Activated CD4-positive, alpha-beta T cell treated with anti-CD3 and anti-CD28 coated beads for 1 hour (primary cell): ENCODE measurements at places on chromosomes 13 and 19.

DNA sequence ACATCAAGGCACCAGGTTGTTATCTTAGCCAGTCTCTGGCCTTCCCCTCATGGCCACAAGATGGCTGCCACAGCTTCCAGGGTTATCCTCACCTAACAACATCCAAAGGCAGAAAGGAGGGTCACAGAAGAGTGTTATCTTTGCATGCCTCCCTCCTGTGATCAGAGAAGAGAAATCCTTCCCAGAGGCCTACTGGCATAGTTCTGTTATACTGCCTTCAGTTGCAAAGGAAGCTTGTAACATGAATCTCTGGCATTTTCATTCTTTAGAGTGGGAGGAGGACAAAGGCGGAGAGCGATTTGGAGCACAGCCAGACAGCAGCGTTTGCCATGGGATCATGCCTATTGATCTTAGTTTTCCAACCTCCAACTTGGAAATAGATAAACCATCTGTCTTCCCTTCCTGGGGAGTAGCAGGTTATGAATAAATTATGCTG, 135.7 kb downstream of the DNAJC15 start:
- DNase-seq = no peak

- DNase-seq = no peak
Observed at GRCh38 chr19:38686530-38686888, 39.1 kb downstream of the ACTN4 start.

- no peak for DNase-seq
Observed at GRCh38 chr13:50668691-50669271, 174.7 kb downstream of the DLEU7 start.

- DNase-seq = no peak
Observed at GRCh38 chr19:58252102-58252685, 23.5 kb downstream of the ZNF544 start.

DNA sequence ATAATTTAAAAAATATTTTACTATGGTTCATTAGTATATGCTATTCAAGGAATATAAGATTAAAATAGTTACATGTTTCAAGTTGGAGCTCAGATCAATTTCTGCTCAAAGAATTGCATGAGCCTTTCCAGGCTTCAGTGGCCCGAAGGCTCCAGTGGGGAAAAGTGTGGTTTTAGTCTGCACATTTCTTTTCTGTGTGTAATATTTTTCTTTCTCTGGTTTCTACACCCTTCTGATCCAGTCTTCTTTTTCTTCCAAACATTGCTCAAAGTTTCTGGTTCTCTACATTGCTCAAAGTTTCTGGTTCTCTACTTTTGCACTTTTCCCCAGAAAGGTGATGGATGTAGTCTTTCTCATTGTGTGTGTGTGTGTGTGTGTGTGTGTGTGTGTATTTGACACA, 64.7 kb upstream of the OXGR1 start:
- DNase-seq = no peak
